Thyroid gland (tissue), 4 donors: ENCODE measurements at places on chromosomes 3 and 15. TPM values are rescaled to one million over a fixed set of nuclear protein-coding genes. Genes with fewer than 3 reads are reported as not detected.

- peaks cover 19% of the 10 kb centered on the region for H3K4me1 ChIP-seq
- no peaks in the 10 kb centered on the region for H3K27me3 ChIP-seq
- peak; percentile 92 for DNase-seq
- peak overlapping the region; percentile 65 for H3K27ac ChIP-seq
Measured at GRCh38 chr15:63436872-63437375, 55.3 kb upstream of the CA12 start.

TM4SF4 gene
- 3.4 TPM for total RNA-seq

DNA sequence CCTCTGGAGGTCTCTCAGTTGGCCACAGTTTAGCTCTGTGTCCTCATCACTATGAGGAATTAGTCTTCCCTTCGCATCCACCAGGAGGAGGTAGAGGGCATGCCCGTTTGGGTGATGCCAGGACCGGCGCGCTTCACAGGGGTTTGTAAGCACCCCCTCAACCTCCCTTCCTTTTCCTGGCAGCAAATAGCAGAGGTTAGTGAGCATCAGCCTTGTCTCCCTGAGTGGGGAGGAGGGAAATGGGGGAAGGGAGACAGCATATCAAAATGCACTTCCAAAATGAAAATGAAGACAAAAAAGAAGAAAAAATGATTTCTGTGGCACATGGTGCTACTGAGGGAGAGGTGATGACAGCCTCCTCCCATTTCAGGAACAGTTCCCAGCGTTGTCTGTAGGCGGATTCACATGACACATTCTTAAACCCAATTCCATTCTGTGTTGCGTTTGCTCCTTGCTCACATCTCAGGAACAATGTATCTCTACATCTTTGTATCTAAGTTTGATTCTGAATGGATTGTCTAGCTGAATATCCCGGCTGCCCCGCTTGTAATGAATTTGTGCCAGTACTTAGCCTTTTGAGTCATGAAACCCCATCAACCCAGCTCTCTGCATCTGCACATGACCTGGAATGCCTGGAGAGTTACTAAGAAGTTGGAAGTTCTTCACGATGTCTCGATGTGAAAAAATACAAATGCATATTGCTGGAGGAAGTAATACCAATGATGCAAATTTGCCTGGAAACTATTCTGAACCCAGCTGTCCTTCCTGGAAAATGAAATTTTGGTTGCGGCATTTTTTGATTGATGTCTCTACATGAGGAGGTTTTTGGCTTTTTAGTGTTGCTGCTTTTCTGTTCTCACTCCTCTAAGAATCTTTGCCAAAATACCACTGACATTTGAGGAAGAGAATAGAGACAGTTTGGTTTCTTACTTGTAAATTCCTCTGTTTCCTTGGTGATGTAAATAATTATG is 45.2 kb downstream of the TYRO3 start:
- no peak overlapping the region for H3K27ac ChIP-seq
- DNase-seq, result peak; percentile 55
- no peaks in the 10 kb centered on the region for H3K36me3 ChIP-seq
- H3K27me3 ChIP-seq, result no peaks in the 10 kb centered on the region
- H3K4me3 ChIP-seq, result no peak overlapping the region
- H3K4me1 ChIP-seq, result no peaks in the 10 kb centered on the region

DNA sequence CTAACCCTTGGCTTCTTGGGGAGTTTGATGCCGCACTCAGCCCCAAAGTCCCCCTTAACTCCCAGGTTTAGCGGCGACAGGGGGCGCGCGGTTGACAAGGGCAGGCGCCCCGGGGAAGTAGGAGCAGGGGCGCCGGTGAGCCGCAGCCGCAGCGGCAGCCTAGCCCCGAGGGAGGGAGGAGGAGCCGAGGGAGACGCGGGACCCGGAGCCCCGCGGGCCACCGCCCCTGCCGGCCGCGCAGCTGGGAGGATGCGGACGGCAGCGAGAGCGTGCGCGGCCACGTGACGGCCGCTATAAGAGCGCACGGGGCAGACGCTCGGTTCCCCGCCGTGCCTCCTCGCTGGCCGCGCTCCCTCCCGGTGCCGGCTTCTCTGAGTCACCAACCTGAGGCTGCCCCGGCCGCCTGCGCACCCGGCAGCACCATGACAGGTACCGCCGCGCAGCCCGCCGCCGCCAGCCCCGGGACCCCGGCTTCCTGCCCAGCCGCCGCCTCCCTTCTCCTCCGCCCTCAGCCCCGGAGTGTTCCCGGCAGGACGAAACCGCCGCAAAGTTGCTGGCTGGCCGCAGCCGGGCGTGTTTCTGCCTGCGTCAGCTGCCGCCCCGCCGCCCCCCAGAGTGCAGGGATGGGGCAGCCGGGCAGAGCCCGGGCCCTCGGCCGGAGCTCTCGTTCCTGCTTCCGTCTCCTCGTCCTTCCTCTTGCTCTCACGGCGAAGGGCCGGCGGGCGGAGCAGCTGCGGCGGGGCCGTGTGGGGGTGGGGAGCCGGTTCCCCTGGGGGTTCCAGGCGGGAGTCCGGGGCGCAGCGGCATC is at the start of gene GYG1:
Gene GYG1 (plus strand): TSS at position 322 of the 808 bp plus-strand sequence. CDS start 101 bp downstream, at position 423.
- peak within 1 kb of the TSS; percentile 78 for H3K4me3 ChIP-seq
- H3K27ac ChIP-seq, result peak within 1 kb of the TSS; percentile 86
- no peaks in the 10 kb centered on the region for H3K27me3 ChIP-seq
- peaks cover 6% of the 10 kb centered on the region for H3K4me1 ChIP-seq
- peaks cover 12% of the 10 kb centered on the region for H3K36me3 ChIP-seq

- H3K27ac ChIP-seq, result no peak overlapping the region
- DNase-seq, result no peak
- no peaks in the 10 kb centered on the region for H3K27me3 ChIP-seq
- H3K36me3 ChIP-seq, result no peaks in the 10 kb centered on the region
- H3K4me3 ChIP-seq, result no peak overlapping the region
Measured at GRCh38 chr15:67458331-67459029, 62.5 kb upstream of the C15orf61 start.

WWTR1 gene
- total RNA-seq, result 56.7 TPM

DNA sequence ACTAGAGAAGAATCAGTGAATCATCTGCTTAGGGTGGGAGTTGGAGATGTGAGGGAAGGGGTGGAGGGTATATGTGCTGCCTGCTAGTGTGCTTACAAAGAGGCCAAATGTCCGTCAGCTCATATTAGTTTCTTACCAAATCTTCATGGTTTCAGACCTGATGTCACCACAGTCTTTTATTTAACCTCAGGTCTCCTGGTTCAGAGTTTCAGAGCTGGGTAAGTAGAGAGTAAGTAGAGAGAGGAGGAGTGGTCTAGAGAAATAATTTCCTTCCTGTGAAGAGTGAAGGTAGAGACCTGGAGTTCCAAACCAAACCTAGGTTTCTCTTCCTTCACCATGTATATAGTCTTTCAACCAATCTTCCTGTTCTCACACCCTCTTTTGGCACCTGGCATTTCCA is 17.5 kb upstream of the P2RY1 start:
- H3K4me3 ChIP-seq, result no peak overlapping the region
- no peaks in the 10 kb centered on the region for H3K4me1 ChIP-seq
- no peak overlapping the region for H3K27ac ChIP-seq

SLC28A2 gene
- not detected for total RNA-seq

GRCh38 chr15:72227192-72227586 is 3.8 kb downstream of the PKM start:
- no peaks in the 10 kb centered on the region for H3K36me3 ChIP-seq
- H3K27ac ChIP-seq, result peak overlapping the region; percentile 8
- H3K4me3 ChIP-seq, result no peak overlapping the region
- H3K4me1 ChIP-seq, result peaks cover 35% of the 10 kb centered on the region
- no peak for DNase-seq

- DNase-seq, result no peak
- no peaks in the 10 kb centered on the region for H3K27me3 ChIP-seq
- no peak overlapping the region for H3K4me3 ChIP-seq
- no peaks in the 10 kb centered on the region for H3K36me3 ChIP-seq
Measured at GRCh38 chr3:72973786-72974185, 22.8 kb upstream of the PPP4R2 start.

DNA sequence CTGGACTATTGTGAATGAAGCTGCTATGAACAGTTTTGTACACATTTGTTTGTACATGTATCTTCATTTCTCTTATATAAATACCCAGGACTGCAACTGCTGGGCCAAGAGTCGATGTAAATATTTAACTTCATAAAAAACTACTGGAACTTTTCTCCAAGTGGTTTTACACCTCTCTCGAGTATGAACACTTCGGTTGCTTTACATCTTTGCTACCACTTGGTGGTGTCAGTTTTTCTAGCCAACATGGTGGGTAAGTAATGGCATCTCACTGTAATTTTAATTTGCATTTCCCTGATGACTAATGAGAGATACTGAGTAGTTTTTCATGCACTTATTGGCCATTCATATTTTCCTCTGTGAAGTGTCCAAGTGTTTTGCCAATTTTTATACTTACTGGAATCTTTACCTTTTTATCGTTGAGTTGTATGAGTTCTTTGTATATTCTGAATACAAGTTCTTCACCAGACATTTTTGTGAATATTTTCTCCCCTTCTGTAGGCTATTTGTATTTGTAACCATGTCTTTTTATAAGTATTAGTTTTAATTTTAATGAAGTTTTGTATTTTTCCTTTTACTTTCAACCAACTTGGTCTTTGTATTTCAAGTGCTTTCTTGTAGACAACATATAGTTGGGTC is 44.4 kb downstream of the PCOLCE2 start:
- no peak overlapping the region for H3K27ac ChIP-seq
- no peak for DNase-seq
- H3K4me3 ChIP-seq, result no peak overlapping the region

CCRL2 gene
- 0.33 TPM for total RNA-seq

CHRNB4 gene
- not detected for total RNA-seq

DNA sequence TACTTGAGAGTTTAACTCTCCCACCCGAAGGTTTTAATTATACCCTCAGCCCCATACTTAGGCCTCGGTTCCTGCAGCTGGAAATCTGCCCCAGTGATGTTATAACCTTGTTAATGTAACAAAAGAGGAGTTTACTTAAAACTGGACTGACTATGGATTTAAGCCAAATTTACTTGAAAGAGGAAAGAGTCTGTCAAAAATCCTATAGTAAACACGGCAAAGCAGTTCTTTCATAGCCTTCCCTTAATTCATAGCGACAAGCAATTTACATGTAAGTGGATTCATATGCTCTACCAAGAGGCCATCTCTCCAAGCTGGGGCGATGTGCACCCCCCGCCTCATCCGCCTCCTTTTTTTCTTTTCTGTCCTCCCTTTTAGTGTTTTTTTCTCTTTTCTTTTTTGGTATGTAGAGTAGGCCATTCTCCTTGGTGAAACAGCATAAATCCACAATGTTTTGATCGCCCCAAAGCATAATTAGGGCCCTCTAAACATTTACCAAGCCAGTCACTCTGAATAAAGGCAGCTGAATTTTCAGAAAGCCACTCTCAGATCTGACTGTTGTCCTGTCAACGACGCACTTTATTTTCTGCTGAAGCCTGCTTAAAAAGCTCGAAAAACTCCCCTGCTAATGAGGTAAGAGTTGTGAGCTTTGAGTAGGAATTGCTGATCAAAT is 373.1 kb upstream of the WNT5A start:
- no peaks in the 10 kb centered on the region for H3K36me3 ChIP-seq
- H3K4me3 ChIP-seq, result no peak overlapping the region
- H3K27ac ChIP-seq, result no peak overlapping the region
- no peaks in the 10 kb centered on the region for H3K27me3 ChIP-seq

ROPN1 gene
- not detected for total RNA-seq

GRCh38 chr15:31483053-31483985 is 156.7 kb downstream of the KLF13 start:
- H3K27me3 ChIP-seq, result no peaks in the 10 kb centered on the region
- DNase-seq, result no peak
- H3K27ac ChIP-seq, result no peak overlapping the region
- H3K36me3 ChIP-seq, result no peaks in the 10 kb centered on the region

GRCh38 chr3:88807491-88808105 is 299.8 kb upstream of the EPHA3 start:
- no peaks in the 10 kb centered on the region for H3K27me3 ChIP-seq
- H3K4me1 ChIP-seq, result no peaks in the 10 kb centered on the region

DNA sequence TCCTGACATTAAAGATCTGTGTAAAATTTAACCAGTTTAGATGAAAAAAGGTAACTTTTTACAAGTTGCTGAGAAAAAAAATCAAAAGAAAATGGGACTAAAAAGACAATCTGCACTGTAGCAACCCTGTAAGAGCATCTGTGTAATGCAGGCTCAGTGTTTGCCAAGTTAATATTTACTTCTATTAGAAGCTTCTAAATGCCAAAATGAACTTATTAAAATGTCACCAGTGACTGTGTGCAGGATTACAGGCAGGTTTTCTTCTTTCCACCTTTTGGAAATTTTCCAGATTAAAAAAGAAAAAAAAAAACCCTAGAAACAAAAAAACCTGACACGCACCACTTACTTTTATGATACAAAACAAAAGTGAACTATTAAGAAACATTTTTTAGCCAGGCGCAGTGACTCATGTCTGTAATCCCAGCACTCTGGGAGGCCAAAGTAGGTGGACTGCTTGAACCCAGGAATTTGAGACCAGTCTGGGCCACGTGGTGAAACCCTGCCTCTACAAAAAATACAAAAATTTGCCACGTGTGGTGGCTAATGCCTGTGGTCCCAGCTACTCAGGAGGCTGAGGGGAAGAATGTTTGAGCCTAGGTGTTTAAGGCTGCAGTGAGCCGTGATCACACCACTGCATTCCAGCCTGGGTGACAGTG is 87.2 kb downstream of the TJP1 start:
- H3K36me3 ChIP-seq, result peaks cover 9% of the 10 kb centered on the region
- no peak for DNase-seq
- no peak overlapping the region for H3K4me3 ChIP-seq

DNA sequence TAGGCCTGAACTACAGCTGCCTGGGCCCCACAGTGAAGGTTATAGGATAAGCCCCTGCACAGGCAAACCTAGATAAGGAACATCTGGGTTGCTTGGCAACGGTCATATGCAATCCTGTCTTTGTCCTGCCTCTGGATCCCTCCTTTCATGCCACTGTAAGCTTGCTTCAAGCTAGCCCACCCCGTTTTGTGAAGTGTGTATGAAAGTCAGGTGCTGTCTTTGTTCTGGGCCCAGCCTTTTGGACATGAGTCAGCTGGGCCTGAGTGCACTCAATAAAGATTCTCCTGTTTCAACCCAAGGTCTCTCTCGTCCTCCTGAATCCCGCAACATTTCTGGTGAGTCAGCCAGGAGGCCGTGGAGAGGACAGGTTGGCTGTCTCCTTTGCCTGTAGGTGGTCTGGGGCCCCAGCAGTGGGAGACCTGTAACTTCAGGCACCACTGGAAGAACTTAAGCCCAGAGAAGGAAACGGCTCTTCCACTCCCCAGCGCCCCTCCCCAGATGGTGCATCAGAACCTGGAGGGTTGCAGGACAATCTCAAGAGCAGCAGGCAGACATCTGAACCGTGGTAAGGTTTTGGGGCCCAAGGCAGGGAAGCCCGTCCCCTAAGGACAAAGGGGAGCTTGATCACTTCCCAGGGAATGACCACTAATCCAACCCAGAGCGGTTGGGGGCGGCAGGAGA is 8.3 kb upstream of the SLC9C1 start:
- no peaks in the 10 kb centered on the region for H3K27me3 ChIP-seq
- no peak overlapping the region for H3K4me3 ChIP-seq
- no peak for DNase-seq
- no peak overlapping the region for H3K27ac ChIP-seq
- H3K4me1 ChIP-seq, result no peaks in the 10 kb centered on the region

PLCL2 gene
- 8.1 TPM for total RNA-seq

DNA sequence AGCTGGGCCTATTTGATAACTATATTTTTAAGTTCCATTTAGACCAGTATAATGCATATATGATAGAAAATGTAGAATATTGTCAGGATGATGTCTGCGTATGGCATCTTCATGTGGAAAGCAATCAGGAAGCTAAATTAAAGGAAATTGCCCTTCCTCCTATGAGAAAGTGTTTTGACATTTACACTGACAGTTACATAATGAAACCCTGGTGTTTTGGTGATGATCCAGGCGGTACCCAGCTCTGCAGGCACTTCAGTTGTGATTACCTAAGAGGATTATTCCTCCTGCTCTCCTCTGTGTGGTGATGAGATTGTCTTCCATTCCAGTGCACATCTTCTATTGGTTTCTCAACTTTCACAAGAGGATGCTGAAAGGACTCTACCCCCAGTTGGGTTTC is 126.5 kb upstream of the MITF start:
- no peaks in the 10 kb centered on the region for H3K27me3 ChIP-seq
- DNase-seq, result no peak
- H3K36me3 ChIP-seq, result no peaks in the 10 kb centered on the region
